NCI-H2107 (cell line): ENCODE measurements at places on chromosomes 7 and 10.

GRCh38 chr10:116870949-116871348 is 21.6 kb downstream of the ENO4 start:
- DNase-seq, result no peak

DNA sequence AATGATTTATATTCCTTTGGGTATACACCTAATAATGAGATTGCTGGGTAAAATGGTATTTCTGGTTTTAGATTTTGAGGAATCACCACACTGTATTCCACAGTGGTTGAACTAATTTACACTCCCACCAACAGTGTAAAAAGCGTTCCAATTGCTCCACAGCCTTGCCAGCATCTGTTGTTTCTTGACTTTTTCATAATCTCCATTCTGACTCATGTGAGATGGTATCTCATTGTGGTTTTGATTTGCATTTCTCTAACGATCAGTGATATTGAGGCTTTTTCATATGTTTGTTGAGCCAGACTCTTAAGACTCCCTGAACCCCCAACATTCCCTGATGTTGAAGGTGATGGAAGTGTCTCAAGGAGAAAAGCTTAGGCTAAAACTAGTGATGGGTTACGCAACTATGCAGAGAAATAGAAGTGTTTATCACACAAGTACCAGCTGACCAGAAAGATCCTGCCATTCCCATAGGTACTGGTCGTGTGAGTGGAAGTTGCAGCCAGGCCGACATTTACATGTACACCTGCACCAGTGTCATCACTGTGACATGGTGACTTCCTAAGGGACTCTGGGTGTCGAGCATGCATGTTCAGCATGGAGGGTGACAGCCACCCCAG is 711.2 kb upstream of the NRP1 start:
- no peak for DNase-seq

DNA sequence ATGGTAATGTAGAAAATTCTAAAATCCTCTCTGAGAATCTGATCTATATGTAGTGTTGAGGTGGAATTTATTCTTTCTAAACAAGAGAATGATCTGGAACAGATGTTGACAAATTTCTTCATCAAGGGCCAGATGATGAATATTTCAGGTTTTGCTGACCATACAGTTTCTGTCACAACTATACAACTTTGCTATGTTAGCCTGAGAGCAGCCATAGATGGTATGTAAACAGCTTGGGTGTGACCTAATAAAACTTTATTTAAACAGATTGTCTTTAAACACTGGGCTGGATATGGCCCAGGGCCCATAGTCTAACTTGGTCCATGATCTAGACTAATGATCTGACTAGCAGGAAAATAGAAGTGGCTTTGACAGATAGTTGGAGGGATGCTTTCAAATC is 213.6 kb upstream of the CELF2 start:
- no peak for DNase-seq

GRCh38 chr10:70589762-70590654 is 12.5 kb downstream of the PRF1 start:
- DNase-seq, result no peak

DNA sequence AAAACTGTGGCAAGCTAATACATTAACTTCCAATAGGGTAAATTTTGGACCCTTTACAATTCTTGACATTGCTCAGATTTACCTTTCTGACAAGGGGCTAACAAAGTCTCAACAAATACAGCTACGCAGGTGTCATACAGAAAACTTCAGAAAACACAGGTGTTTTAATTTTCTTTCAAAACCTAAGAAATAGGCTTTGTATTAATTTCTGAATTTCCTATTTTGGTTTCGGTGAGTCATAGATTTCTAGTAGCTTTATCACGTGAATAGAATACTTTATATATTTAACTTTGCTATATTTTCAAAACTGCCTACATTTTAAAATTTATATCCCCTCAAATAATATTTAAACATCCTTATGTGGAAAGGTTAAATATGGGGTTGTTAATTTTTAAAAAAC is 215.3 kb downstream of the DGKB start:
- DNase-seq, result no peak

- no peak for DNase-seq
These were observed 37.7 kb upstream of the R3HCC1L start for GRCh38 chr10:98096731-98097130.

DNA sequence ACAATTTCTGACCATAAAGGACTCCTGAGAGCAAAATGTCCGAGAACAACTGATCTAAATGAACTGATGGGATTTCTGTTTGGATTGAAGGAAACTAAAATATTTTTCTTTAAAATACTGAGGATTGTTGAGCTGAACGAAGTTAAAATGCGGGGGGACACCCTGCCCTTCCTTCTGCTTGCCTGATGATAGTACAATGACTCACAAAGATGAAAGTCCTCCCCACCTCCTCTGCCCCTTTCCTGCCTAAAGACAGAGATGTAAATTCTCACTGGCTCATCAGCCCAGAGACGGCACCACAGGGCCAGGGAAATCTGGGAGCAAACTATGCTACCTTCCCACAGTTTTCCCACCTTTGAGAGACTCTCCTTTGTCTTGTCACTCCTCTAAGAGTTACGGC is 180.6 kb downstream of the PHTF2 start:
- DNase-seq, result no peak

GRCh38 chr7:82559193-82559805 is 115.7 kb upstream of the CACNA2D1 start:
- DNase-seq, result peak; percentile 69

DNA sequence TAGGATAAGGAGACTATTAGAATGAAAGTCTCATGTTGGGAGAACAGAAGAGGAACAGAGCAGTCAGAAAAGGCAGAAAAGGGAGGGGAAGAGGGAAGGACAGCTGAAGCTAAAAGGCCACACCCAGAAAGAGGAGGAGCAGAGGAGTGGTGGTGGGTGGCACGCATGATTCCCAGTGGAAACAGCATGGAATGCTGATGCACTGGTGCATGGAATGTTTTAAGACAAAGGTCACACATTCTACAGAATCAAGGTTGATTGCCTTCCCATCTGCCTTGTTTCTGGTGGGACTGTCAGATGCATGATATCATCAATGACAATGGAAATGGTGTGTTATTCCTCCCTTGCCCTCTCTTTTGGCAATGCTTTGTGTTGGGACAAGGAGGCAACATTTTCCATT is 285.4 kb upstream of the MKI67 start:
- no peak for DNase-seq

DNA sequence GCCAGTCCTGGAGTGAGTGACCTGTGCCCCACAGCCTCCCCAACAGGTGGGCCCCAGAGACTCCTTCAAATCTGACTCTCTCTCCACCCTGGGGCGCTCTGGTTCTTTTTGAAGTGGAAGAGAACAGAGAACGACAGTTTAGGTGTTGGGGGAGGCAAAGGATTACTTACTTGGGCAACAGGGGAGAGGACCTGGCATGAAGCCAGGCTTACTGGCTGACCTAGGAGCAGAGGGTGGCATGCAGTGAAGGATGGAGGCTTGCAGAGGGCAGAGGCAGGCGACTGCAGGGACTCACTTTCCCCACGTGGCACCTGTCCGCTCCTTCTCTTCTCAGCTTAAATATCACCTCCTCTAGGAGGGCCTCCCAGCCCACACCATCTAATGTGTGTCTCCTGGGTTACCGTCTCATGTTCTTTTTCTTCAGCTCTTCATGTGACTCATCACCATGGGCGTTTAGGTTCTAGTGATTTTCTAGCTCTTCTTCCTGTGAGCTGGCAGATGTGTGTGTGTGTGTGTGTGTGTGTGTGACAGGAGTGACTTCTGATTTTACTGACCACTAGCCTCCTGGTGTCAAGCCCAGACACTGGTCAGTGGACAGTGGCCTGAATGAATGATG is 15.5 kb downstream of the LZTS2 start:
- no peak for DNase-seq

- no peak for DNase-seq
These were observed 12.1 kb downstream of the OPN1SW start for GRCh38 chr7:128763541-128763940.

GRCh38 chr10:16909961-16910792 is 93.0 kb upstream of the RSU1 start:
- no peak for DNase-seq

DNA sequence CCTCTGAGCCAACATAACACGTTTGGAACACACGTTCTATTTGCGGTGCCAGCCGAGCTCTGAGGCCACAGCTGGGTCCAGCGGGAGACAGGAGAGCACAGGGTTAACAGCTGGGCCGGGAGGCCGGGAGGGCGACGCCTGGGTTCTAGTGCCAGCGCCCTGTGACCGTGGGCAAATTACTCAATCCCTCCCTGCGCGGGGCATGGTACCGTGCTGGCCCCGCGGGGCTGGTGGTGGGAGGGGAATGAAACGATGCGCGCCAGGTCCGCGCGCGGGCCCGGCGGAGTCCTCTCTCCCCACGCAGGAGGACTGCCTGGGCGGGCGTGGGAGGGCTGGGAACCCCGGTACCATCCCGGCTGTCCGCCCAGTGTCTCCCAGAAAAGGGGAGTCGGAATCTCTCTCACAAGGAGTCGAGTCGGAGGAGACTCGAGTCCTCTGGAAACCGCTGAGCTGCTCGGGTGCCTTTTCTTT is 30.4 kb downstream of the LEP start:
- DNase-seq, result no peak

GRCh38 chr10:62098278-62099121 is 170.1 kb downstream of the RTKN2 start:
- no peak for DNase-seq

DNA sequence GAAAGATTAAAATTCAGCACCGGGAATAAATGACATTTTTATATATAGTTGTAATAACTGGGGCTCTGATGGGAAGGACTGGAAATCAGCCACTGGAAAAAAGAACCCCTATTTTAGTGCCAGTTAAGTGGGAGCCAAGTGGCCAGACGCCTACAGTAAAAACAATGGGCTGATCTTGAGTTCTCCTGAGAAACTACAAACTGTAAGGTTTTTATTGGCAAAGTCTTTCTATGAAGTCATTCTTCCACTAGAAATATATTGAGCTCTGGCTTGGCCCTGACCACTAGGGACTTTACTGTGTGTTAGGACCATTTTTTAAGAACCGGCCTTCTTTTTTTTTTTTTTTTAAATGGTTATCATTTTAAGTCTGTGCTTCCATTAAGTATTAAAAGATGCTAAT is 79.6 kb downstream of the ZNF22 start:
- no peak for DNase-seq

GRCh38 chr10:102960157-102960556 is 42.1 kb downstream of the CNNM2 start:
- DNase-seq, result no peak

DNA sequence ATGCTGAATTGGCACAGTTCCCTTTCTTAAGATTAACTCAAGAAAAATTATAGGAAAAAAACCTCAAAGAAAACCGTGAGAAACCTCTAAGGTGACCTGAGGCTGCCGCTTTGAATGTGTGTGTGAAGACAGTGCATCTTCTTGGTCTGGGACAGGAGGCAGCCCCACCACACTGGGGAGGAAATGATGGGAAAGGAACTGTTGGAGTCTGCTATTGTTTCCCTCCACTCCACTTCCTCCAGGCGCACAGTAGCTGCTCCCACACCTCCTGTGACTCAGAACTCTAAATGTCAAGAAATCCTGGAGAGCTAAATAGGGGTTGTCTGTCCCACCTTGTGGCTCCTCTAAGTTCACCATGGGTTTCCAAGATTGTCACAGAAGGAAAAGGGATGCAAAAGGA is 179.4 kb downstream of the PDE1C start:
- no peak for DNase-seq

- no peak for DNase-seq
These were observed 30.4 kb upstream of the OTUD1 start for GRCh38 chr10:23408330-23408976.
